ENCODE measurements at places on chromosomes 4 and X. TPM values are rescaled to one million over a fixed set of nuclear protein-coding genes. Genes with fewer than 3 reads are reported as not detected.
A peak's percentile ranks its signal among the peaks of the same experiment; 100 is the strongest.

GRCh38 chr4:6032249-6033244, 14.3 kb upstream of the C4orf50 start:
- no peak for DNase-seq

GRCh38 chr4:77695774-77696173, 90.2 kb downstream of the CXCL13 start:
- peak; percentile 84 for DNase-seq

- DNase-seq: no peak
These were observed 54.2 kb downstream of the MOSPD2 start for GRCh38 chrX:14927401-14927800.

- no peak for DNase-seq
These were observed 109.0 kb downstream of the UCHL1 start for GRCh38 chr4:41365681-41366080.

CXCL8 gene
- total RNA-seq: 17.1 TPM

AFP gene
- total RNA-seq: 0.72 TPM

DNA sequence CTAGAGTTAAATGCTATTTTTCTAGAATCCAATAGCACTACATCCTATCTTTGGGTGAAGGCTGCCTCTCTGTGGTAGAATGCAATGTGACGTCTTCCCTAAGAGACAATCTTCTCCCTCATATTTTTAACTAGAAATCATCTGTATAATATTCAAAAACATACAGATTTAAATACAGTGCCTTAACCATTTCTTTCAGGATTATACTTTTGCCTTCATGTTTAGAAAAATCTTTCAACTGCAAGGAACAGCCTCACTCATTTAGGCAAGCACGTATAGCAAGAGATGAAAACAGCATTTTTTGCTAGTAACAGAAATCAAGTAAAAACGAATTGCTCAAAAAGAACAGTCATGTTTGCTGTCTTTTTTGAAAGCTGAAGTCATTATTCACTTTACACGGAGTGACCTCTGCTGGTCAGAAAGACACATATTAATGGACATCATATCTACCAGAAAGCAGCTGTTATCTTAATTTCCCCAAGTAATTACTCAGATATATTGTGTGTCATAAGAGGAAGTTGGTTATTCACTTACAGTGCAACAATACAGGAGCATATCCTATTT, 422.3 kb downstream of the STPG2 start:
- peak; percentile 56 for DNase-seq

SSX1 gene
- total RNA-seq: not detected

UGT2B7 gene
- 4.8 TPM for total RNA-seq

DNA sequence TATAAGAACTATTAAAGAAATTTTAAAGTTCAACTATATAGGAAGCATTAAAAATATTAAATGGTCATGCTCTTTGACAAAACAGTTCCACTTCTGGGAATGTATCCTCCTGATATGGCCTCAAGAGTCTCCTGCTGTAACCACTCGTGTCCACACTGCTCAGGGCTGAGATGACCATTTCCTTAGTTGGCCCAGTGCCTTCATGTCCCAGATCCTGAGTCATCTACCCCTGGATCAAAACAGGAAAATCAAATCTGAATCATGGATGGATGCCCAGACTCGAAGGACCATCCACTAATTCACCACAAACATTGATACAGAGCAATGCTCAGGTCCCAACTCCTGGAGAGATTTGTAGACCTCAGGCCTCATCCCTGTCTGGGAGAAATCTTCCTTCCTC, 44.7 kb downstream of the GPRASP3 start:
- DNase-seq: peak; percentile 1

DNA sequence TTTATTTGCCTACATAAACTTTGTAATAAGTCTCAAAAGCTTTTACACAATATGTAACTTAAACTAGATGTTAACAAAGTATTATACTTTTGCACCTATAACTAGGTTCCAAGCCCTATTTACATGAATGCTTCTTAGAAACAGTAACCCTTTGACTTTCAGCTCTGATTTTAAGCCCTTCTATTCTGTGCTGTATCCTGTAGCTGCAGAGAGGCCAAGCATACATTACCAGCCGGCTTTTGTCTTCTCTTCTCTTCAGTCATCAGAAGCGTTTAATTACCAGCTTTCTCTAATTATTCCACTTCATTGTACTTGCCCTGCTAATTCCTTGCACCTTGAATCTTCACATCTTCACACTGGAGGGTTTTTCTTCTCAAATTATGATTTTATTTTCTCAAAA, 403.1 kb downstream of the PDGFC start:
- no peak for DNase-seq

SUV39H1 gene
- total RNA-seq: 4.6 TPM

CLNK gene
- 2.4 TPM for total RNA-seq

DNA sequence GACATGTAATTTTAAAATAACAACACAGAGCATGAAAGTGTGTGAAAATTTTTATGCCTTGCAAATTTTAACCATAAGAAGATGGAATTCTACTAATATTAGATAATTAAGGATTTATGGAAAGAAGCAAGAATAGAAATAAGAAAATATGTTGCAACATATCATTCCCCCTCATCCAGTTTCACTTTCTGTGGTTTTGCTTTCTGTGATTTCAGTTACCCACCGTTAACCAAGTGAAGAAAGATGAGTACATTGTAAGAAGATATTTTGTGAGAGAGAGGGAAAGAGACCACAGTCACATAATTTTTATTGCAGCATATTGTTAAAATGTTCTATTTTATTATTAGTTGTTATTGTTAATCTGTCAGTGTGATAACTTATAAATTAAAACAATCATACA, 77.9 kb downstream of the ADAM29 start:
- DNase-seq: no peak

- no peak for DNase-seq
These were observed 462.2 kb downstream of the INPP4B start for GRCh38 chr4:142383800-142384470.

DNA sequence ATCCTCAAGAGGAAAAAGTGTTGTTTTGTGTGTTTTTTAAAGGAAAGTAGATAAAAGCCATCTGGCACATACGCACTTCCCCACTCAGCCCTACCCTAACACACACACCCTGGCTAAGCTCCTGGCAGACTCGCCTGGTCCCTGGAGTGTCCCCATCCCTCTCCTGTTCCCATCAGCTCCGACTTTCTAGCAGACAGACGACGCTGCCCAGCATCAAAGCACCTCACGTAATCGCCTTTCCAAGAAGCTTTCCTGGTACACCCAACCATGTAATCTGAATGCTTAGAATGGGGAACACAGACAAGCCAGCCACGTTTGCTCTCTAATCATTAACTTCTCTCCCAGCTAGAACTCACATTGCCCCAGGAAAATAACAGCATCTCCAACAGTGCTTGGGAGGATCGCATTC, 116.2 kb downstream of the AFAP1 start:
- DNase-seq: peak; percentile 87

DNA sequence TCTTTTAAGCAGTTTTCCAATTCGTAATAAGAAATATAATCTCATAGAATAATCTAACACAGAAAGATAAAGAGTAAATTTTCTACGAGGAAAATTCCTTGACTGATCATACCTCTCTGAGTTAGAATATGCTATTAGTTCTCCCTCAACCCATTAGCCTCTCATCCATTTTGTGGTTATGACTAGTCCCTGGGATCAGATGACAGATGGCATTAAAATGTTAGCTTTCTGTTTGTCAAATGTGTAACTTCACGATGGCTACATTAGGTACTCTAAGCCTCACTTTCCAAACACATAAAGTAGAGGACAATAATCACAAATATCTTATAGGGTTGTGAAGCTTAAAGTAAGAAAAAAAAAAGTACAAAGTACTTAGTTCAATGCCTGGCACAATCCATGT, 112.2 kb downstream of the ZAR1 start:
- no peak for DNase-seq

- no peak for DNase-seq
These were observed 218.6 kb downstream of the SPCS3 start for GRCh38 chr4:176538217-176538925.

DNA sequence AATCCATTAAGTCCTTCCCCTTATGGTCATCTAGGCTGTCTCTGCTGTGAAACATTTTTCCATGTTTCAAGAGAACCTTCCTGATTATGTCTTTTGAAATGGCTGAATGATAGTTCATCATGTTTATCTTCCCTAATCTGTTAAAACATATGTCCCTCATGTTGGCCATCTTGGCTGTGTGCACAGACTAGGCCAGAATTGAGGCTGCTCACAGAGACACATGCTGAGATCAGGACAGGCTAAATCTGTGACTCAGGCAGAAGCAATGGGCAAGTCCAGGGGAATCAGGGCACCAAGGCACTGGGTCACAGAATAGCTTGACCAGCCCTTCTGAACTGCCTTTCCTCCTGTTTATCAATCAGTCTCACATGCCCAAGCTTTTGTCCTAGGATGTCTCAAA, 78.3 kb downstream of the FHDC1 start:
- DNase-seq: no peak

CLTRN gene
- total RNA-seq: 2.4 TPM

PCDH7 gene
- total RNA-seq: 96.1 TPM

- no peak for DNase-seq
These were observed 1180.9 kb upstream of the ADGRL3 start for GRCh38 chr4:60019180-60019579.

- DNase-seq: no peak
These were observed 5.0 kb downstream of the ADH7 start for GRCh38 chr4:99430106-99430505.

DNA sequence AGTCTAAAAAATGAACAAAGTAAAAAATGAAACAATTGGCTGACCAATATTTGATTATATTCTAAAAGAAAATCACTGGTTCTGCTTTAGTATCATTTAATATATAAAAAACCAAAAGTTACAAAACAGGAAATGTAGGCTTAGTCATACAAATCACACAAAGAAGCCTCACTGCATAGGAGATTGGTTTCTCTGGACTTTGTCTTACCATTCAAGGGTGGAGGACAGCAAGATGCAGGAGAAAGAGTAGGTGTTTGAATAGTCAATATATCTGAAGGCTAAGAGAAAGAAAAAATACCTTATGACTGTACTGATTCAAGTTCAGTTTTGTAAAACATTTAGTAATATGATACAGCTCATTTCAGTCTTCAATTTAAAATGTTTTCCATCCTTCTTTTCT, 28.6 kb upstream of the TAF9B start:
- DNase-seq: no peak

DNA sequence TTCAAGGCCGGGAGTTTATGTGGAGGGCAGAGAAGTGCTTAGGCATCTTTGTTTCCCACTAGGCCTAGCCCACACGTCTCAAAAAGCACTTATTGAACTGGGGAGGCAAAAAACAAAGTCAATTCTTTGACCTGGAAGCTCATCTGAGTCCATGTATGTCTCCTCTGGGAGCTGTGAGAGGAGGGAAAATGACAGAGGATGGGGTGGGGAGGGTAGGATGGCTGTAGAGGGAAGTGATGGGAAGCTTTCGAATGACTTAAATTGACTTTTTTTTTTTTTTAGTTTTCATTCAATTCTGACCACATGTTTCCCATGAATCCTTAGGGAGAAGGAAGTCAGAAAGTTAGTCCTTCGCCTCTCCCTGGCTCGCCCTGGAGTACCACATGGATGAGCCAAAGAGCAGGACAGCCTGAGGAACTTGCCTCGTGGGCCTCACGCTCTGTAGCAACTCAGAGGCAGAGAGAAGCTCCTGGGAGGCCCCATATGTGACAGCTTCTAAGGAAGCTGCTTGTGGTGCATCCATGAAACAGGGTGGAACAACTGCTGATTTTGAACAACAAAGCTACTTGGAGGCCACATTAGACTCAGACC, 45.0 kb downstream of the NHSL2 start:
- no peak for DNase-seq

ZCCHC4 gene
- total RNA-seq: 14.4 TPM

DNA sequence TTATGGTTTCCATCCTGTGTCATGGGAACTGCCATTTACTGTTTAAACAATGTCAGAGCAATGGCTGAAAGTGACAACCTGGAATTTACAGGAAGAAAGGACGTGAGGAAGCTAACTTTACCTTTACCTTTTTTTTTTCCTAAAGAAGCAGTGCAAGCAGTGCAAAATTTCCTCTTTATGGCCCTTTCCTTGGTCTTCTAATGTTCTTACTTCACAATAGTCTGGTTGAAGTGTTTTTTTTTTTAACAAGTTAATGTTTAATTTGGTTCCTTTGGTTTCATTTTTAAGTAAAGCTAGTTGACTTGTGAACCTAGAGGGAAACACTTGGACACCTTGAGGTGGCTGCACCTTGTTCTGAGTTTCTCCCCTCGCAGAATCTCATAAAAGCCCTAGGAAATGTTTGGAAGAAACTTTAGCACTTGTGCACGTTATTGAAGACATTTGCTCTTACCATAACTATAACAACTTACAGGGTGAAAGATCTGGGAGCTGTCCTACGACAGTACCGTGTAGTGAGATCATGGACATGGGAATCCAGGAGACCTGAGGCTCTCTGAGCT, 1.8 kb downstream of the SGMS2 start:
- no peak for DNase-seq

CCDC160 gene
- total RNA-seq: not detected

GRCh38 chrX:7202206-7202605, 54.3 kb upstream of the PUDP start:
- no peak for DNase-seq

DNA sequence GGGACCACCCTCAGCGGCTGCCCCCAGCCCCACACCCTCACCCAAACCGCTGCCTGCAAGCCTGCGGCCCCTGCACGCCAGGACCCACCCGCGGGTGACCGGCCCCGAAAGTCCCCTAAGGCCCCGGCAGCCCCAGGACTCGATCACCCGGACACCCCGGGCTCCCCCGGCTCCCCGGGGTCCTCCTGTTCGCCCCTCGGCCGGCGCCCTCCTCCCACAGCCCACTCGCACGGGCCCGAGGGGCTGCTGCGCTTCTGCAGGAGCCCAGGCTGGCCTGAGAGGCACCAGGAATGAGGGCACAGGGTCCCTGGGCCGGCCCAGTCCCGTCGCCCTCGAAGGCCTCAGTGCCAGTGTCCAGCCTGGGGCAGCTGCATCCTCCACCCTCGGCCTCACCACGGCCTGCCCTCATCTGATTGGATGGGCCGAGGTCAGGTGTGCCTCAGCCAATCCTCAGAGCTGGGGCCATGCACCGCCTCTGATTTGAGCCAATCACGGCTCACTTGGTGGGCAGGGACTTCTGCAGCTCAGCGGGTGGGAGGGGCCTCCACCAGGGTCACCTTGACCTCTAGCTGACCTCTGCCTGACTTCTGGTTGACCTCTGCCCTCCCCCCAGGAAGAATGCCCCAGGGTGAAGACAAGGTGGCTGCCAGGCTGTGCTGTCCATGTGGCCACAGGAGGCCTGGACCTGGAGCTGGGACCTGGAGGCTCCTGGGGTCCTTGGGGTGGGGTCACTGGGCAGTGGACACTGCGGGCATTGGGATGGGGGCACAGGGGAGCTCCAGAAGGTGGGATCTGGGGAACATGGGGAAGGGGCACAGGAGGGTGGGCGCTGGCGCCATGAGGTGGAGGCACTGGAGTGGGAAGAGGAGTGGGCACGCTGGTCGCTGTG, 97.6 kb upstream of the NKX1-1 start:
- DNase-seq: no peak

DNA sequence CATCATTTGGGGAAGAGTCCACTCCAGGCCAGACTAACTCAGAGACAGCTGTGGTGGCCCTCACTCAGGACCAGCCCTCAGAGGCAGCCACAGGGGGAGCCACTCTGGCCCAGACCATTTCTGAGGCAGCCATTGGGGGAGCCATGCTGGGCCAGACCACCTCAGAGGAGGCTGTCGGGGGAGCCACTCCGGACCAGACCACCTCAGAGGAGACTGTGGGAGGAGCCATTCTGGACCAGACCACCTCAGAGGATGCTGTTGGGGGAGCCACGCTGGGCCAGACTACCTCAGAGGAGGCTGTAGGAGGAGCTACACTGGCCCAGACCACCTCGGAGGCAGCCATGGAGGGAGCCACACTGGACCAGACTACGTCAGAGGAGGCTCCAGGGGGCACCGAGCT, 3.3 kb upstream of the ERAS start:
- DNase-seq: no peak

OTUD6A gene
- total RNA-seq: not detected

- no peak for DNase-seq
These were observed 63.8 kb upstream of the HELT start for GRCh38 chr4:184954482-184954881.

Data from umbilical cord (tissue), 2 donors.